ENCODE measurements at places on chromosomes 2 and 18.

DNA sequence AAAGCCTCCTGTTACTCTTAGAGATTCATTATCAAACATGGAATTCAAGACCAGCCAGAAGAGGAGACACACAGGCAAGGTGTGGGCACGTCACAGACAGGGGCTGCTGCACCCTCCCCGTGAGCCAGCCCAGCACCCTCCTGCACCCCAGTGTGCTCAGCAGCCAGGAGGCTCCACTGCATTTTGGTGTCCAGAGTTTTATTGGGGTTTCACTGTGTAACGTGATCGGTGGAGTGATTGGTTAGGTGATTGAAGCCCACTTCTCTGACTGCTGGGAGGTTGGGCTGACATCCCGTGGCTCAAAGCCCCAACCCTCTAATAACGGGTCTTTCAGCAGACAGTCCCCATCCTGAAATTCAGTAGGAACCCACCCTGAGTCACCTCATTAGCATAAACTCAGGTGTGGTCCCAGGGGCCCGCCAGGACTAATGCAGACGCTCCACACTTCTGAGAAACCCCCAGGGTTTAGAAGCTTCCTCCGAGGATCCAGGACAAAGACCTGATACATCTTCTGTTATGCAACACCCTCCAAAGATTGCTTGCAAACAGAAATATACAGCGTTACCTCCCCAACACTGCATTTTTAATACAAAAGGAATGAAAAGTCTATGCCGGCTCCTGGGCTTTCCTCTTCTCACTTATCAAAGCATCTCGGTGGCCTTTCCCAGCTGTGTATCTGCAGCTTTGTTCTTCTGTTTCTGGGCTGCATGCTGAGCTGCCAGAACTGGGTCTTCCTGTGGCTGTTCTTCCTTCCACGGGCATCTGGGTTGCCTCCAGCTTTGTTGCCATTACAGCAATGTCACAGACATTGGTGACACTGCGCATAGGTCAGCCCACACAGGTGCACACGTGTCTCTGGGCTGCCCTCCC, 43.7 kb upstream of the SNED1 start:
- no peak for DNase-seq

DNA sequence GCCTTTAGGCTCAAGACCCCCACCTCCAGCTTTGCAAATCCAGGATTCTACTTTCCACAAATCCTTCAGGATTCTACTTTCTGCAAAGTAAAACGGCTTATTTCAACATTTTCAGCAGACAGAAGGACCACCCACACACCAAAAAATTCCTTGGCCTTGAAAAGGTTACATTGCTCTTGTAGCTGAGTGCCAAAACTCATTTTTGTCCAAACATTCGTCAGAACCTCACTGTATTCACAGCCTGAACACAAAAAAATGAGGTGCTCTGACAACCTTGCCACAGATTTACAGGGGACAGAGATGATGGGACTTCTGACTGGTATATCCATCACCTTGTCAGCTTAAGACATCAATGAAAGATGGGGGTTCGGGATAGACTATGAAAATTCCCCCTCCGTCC, 63.0 kb upstream of the COX7A2L start:
- DNase-seq: no peak

DNA sequence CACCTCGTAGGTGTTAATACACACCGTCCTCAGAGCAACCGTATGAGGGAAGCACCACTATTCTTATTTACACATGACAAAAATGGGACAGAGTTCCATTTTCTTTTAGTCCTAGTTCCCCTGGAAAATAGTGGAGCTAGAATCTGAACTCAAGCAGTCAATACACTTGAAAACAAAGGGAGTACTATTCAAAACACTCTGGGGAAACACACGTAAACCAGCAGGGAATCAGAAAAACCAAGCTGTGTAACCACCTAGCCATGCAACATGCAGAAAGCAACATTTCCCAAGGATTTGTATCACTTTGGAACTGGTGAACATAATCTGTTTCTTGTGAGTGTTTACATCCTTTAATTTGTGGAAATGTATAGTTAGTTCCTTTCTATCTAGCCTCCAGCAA, 208.2 kb downstream of the UBE2E3 start:
- DNase-seq: no peak

DNA sequence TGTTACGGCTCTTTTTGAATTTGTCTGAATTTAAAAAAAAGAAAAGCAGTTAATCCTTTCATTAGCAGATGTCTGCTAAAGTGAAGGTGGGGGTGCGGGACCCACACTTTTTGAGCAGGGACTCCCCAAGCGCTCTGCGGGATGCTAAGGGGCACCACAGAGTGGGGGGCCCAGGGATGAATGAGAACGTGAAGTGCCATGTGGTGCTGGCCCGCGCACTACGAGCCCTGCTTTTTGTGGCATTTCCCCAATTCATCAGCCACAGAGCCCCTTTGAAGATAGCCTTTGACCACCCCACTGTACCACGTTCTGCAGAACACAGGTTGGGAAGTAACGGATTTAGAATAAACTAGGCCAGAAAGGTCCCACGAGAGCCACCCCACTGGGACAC, 28.6 kb downstream of the HS1BP3 start:
- no peak for DNase-seq

Data from activated gamma-delta T cell treated with anti-CD3 and anti-CD28 coated beads, Interleukin-2, amount 50 U/mL, for 16 hours (primary cell).